Stimulated activated naive B cell treated with anti-CD40 and anti-IgM and Interleukin-4, amounts not matched to agents 10 μg/mL and 1 μg/mL and 100 μg/mL, for 72 hours (primary cell): ENCODE measurements at places on chromosomes 2 and 18.

DNA sequence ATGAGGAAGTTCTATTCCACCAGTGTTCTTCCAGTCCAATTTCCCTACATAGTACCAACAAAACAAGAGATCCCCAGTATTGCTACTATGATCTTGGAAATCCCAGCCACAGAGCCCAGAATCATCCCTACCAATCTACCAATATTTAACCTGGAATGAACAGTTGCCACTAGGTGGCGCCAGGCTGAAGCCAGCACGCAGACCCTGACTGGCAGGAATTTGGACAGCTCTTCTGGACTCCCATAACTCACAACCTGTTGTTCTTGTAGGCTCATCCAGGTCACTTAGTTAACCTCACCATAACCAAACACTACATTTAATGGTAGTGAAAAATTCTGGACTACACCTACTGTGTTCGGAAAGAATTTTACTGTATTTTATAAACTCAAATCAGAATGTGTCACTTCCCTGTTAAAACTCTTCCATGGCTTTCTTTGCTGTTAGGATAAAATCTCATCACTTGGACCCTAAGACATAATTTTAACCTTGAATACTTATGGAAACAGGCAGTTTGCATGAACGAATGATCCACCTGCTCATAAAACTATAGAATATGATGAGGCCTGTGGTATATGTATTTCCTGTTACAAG lies 59.8 kb upstream of the SLC38A11 start:
- H3K27ac ChIP-seq, result no peak overlapping the region
- peaks cover 21% of the 10 kb centered on the region for H3K4me1 ChIP-seq
- peak; percentile 23 for DNase-seq
- H3K27me3 ChIP-seq, result no peaks in the 10 kb centered on the region
- peak overlapping the region; percentile 26 for H3K4me3 ChIP-seq

GRCh38 chr2:175852879-175853615 lies 149.0 kb downstream of the LNPK start:
- no peak overlapping the region for H3K4me3 ChIP-seq
- DNase-seq, result no peak
- H3K27ac ChIP-seq, result no peak overlapping the region
- peaks cover 5% of the 10 kb centered on the region for H3K27me3 ChIP-seq

- DNase-seq, result no peak
- no peaks in the 10 kb centered on the region for H3K27me3 ChIP-seq
- H3K36me3 ChIP-seq, result no peaks in the 10 kb centered on the region
- H3K4me3 ChIP-seq, result no peak overlapping the region
- no peak overlapping the region for H3K27ac ChIP-seq
- H3K4me1 ChIP-seq, result no peaks in the 10 kb centered on the region
These were observed 951.9 kb downstream of the TSN start for GRCh38 chr2:122707224-122707824.

DNA sequence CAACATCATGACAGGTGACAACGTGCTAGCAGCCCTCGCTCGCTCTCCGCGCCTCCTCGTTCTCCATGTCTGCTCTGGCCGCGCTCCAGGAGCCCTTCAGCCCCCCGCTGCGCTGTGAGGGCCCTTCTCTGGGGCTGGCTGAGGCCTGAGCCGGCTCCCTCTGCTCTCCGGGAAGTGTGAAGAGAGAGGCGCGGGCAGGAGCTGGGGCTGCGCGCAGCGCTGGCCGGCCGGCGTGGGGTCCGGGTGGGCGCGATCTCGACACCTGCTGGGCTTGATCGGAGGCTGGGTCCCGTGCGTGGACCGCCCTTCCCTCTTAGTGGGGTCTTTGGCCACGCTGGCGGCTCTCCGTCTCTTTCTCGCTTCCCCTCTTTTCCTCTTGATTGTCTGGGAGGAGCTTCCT lies 195.5 kb downstream of the ANKRD30BL start:
- no peak overlapping the region for H3K4me3 ChIP-seq
- no peak for DNase-seq
- no peak overlapping the region for H3K27ac ChIP-seq
- no peaks in the 10 kb centered on the region for H3K27me3 ChIP-seq
- no peaks in the 10 kb centered on the region for H3K36me3 ChIP-seq

DNA sequence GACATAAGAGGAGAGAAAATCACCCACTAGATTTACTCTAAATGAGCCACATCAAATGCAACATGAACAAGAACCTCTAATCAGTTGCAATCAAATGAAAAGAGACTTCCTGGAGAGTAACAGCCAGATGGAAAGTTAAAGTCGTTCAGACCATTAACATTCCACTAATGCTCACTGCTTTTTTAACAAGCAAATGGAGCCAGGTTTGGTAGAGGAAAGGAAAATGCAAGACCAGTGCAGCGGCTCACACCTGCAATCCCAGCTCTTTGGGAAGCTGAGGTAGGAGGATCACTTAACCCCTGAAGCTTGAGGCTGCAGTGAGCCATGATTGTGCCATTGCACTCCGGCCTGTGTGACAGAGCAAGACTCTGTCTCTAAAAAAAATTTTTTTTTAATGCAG lies 48.5 kb downstream of the CACNB4 start:
- no peak overlapping the region for H3K4me3 ChIP-seq
- H3K27me3 ChIP-seq, result no peaks in the 10 kb centered on the region
- no peak for DNase-seq
- peaks cover 4% of the 10 kb centered on the region for H3K36me3 ChIP-seq
- H3K4me1 ChIP-seq, result peaks cover 46% of the 10 kb centered on the region

- H3K4me3 ChIP-seq, result no peak overlapping the region
- H3K36me3 ChIP-seq, result no peaks in the 10 kb centered on the region
- H3K27me3 ChIP-seq, result peaks cover 7% of the 10 kb centered on the region
- no peak overlapping the region for H3K27ac ChIP-seq
- H3K4me1 ChIP-seq, result no peaks in the 10 kb centered on the region
These were observed 27.9 kb upstream of the CDCA7 start for GRCh38 chr2:173326806-173327205.

DNA sequence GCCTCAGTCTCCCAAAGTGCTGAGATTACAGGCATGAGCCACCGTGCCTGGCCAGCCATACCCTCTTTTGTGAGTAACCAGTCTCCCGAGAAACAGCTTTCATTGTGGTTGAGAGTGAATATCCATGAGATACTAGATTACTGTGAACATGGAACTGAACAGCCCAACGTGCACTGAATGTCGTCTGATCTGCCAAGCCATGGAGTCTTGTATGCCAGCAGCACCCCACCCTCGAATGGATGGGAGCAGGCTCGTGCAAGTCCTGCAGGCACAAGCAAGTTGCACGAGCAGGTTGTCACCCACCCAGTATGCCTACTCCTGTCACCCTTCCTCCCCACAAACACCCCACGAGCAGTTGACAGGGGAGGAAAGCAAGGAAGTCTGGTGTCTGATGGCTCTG lies 36.5 kb upstream of the TFCP2L1 start:
- H3K36me3 ChIP-seq, result no peaks in the 10 kb centered on the region
- DNase-seq, result no peak
- no peak overlapping the region for H3K27ac ChIP-seq
- H3K27me3 ChIP-seq, result peaks cover 13% of the 10 kb centered on the region
- no peaks in the 10 kb centered on the region for H3K4me1 ChIP-seq

GRCh38 chr18:67199993-67200617 lies 316.4 kb downstream of the DSEL start:
- no peaks in the 10 kb centered on the region for H3K4me1 ChIP-seq
- peaks cover 13% of the 10 kb centered on the region for H3K27me3 ChIP-seq
- H3K27ac ChIP-seq, result no peak overlapping the region
- no peaks in the 10 kb centered on the region for H3K36me3 ChIP-seq
- H3K4me3 ChIP-seq, result no peak overlapping the region

DNA sequence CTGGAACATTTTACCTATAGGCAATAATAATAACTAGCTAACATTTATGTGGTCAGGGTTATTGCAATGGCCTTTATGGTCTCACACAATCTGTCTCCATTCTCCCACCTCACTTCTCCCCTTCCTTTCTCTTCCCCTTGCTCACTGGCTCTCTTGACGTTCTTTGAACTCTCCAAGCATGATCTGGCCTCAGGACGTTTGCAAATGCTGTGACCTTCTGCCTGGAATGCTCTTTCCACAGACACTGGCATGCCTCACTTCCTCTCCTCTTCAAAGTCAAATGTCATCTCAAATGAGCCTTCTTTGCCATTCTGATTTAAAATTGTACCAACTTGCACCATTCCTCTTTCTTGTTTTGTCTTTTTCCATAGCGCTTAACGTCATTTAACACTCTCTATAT lies 25.3 kb upstream of the GCG start:
- H3K4me1 ChIP-seq, result no peaks in the 10 kb centered on the region
- no peak overlapping the region for H3K27ac ChIP-seq
- peaks cover 15% of the 10 kb centered on the region for H3K27me3 ChIP-seq
- DNase-seq, result no peak

DNA sequence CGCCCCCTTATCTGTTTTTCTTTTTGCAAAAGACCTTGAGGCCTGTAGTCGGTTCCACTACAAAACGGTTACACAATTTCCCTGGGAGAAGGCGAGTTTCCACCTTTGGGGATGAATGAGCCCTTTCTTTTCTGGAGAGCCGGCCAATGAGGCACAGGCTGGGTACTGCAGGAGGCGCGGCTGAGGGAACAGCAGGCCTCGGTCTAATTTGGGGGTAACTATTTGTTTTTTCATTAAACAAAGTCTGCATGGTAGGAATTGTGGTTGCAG lies 129.2 kb downstream of the MYCN start:
- H3K36me3 ChIP-seq, result no peaks in the 10 kb centered on the region
- DNase-seq, result no peak
- H3K27me3 ChIP-seq, result no peaks in the 10 kb centered on the region

- no peaks in the 10 kb centered on the region for H3K4me1 ChIP-seq
- no peak overlapping the region for H3K4me3 ChIP-seq
- no peaks in the 10 kb centered on the region for H3K36me3 ChIP-seq
- DNase-seq, result no peak
These were observed 294.7 kb upstream of the HS6ST1 start for GRCh38 chr2:128613351-128613750.

DNA sequence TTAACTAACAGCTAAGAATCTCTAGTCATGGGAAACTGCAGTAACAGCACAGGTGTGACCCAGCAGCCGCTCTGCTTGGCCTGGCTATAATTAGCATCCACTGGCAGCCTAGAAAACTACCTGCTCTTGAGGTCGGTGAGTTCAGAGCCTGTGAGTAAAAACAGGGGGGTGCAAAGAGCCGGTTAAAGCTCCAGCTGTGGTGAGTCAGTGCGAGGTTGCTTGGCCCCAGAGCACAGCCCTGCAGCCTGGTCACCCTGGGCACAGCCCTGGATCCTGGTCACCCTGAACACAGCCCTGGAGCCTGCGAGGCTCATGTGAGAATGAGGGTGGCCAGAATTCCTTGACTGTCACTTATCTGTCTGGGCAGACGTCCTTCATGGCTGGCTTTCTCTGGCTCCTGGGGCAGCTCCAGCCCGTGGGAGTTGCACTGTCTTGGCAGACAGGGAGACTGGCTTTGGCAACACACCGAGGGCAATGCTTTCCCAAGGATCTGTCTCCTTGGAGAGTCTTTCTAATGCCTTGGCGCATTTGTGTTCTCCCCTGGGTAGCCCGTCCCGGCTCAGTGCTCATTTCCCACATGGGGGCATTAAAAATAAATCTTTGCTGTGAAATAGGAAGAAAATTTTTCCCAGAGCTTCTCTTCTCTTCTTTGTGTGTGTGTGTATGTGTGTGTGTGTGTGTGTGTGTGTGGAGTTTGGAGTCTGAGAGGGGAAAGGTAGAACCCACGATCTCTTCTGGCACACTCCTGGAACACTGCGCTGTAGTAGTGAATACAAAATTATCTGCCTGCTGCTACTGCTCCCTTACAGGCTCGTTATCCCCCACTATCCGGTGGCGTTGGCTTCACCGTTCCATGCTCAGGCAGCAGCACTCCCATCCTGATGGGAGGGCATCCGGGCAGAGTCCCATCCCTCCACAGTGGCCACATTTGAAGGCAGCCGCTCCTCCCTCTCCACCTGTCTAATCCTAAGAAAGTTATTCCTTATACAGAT lies 250.2 kb upstream of the MEX3C start:
- no peak overlapping the region for H3K4me3 ChIP-seq
- DNase-seq, result no peak
- H3K4me1 ChIP-seq, result no peaks in the 10 kb centered on the region
- H3K27me3 ChIP-seq, result peaks cover 12% of the 10 kb centered on the region
- no peaks in the 10 kb centered on the region for H3K36me3 ChIP-seq

GRCh38 chr2:197096649-197097048 lies 170.1 kb upstream of the PGAP1 start:
- DNase-seq, result no peak
- H3K27me3 ChIP-seq, result no peaks in the 10 kb centered on the region
- peaks cover 7% of the 10 kb centered on the region for H3K4me1 ChIP-seq
- H3K4me3 ChIP-seq, result no peak overlapping the region

- DNase-seq, result no peak
- no peaks in the 10 kb centered on the region for H3K4me1 ChIP-seq
- no peak overlapping the region for H3K4me3 ChIP-seq
- H3K27ac ChIP-seq, result no peak overlapping the region
- no peaks in the 10 kb centered on the region for H3K27me3 ChIP-seq
These were observed 276.5 kb upstream of the ATP5MC3 start for GRCh38 chr2:175457895-175458448.

GRCh38 chr2:64085936-64086335 lies 58.3 kb downstream of the PELI1 start:
- no peak overlapping the region for H3K27ac ChIP-seq
- no peak overlapping the region for H3K4me3 ChIP-seq
- H3K27me3 ChIP-seq, result no peaks in the 10 kb centered on the region
- peaks cover 9% of the 10 kb centered on the region for H3K36me3 ChIP-seq

- peaks cover 41% of the 10 kb centered on the region for H3K4me1 ChIP-seq
- DNase-seq, result no peak
- H3K27ac ChIP-seq, result no peak overlapping the region
- H3K27me3 ChIP-seq, result peaks cover 15% of the 10 kb centered on the region
- H3K4me3 ChIP-seq, result no peak overlapping the region
- H3K36me3 ChIP-seq, result no peaks in the 10 kb centered on the region
These were observed 79.0 kb upstream of the TAF1B start for GRCh38 chr2:9764153-9764778.

DNA sequence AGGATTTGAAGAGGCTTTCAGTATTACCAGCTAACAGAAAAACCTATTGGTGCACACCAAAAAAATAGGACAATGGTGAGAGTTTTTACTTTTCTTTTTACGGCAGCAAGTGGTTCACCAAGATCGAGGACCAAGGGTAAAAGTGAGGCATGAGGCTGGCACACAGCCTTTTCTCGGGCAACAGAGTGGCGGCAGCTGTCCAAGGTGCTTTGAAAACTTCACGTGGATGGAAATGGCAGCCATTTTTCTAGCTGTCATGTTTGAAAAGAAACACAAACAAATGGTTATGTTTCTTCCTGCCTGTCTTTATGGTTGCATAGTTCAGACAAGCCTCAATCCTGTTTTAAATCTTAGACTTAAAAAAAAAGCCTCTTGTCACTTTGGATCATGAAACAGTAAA lies 812.5 kb upstream of the CHAC2 start:
- no peaks in the 10 kb centered on the region for H3K4me1 ChIP-seq
- no peak overlapping the region for H3K4me3 ChIP-seq
- H3K36me3 ChIP-seq, result no peaks in the 10 kb centered on the region
